ENCODE measurements at places on chromosomes 3 and 15. TPM values are rescaled to one million over a fixed set of nuclear protein-coding genes. Genes with fewer than 3 reads are reported as not detected.

The POLR2M gene
- total RNA-seq, result 159 TPM

- H3K4me1 ChIP-seq, result peaks cover 8% of the 10 kb centered on the region
- H3K4me3 ChIP-seq, result no peak overlapping the region
- H3K36me3 ChIP-seq, result no peaks in the 10 kb centered on the region
- no peaks in the 10 kb centered on the region for H3K27me3 ChIP-seq
Measured at GRCh38 chr15:78408961-78409360, 29.1 kb upstream of the IREB2 start.

GRCh38 chr3:168736202-168736601, 640.5 kb upstream of the GOLIM4 start:
- no peaks in the 10 kb centered on the region for H3K36me3 ChIP-seq
- DNase-seq, result no peak
- H3K27me3 ChIP-seq, result no peaks in the 10 kb centered on the region
- H3K27ac ChIP-seq, result no peak overlapping the region
- no peak overlapping the region for H3K4me3 ChIP-seq

DNA sequence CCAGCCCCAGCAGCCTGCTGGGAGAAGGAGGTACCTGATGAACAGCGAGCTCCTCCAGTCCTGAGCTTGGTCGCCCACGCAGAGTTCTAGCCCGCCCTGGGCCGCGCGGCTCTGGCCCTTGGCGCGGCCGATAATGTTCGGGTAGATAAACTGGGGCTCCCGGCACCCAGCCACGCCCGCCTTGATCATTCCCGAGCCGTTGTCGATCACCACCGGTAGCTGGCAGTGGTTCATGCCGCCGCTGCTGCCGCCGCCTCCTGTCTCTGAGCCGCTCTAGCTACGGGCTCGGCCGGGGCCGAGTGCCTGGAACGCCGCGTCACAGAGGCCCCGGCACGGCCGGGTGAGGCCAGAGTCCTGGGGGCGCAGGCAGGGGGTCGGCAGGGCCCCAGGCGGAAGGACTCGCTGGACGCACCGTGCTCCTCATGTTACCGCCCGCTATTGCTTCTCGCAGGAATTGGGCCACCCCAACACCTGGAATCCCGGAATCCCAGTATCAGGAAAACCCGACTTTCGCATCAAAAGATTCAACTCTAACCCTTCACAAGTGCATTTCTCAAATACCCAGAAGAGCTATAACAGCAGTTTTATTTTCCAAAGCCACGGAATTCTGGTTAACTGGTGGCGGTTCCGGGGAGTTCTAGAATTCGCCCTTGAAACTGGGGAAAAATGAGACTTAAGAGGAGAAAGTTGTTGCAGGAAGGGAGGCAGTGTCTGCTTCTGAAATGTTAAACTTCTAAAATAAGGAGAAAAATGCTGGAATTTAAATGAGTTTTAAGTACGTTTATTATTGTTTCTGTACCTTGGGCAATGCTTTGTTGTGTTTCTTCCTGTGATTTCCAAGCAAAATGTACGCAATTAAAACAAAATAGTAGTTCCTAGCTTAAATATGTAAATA, at the start of gene ACTRT3:
ACTRT3 (minus strand) TSS at position 275 of the 895 bp plus-strand sequence; CDS start at position 234, 41 bp downstream.
- DNase-seq, result peak; percentile 77
- no peaks in the 10 kb centered on the region for H3K27me3 ChIP-seq
- peaks cover 8% of the 10 kb centered on the region for H3K4me1 ChIP-seq

- peak; percentile 81 for DNase-seq
- H3K27ac ChIP-seq, result peak overlapping the region; percentile 67
- no peaks in the 10 kb centered on the region for H3K27me3 ChIP-seq
- H3K4me3 ChIP-seq, result no peak overlapping the region
Measured at GRCh38 chr3:51388286-51389029, 2.6 kb upstream of the RBM15B start.
